ENCODE measurements at places on chromosomes 5 and 9.

DNA sequence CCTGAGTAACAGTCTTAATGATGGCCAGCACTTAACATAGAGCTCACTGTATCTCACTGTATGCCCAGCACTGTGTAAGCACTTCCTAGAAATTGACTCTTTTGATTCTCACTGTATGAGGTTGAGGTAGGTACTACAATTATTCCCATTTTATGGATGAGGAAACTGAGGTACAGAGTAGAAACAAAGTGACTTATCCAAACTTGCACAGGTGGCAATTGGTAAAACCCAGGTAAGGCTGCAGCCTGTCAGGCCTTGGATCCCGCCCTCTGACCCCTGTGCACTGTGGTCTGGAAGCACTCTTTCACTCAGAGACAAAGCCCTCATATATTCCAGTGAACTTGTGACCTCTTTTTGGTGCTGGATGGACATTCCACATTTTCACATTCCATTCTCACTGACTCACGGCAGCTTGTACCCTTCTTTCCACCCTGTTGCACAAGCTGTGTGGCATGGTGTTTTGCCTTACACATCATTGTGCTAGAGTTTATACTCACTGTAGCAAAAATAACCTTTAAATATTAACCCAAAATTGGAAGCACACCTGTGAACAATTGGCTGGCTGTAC lies 21.7 kb downstream of the ANKRD55 start:
- no peak for DNase-seq

DNA sequence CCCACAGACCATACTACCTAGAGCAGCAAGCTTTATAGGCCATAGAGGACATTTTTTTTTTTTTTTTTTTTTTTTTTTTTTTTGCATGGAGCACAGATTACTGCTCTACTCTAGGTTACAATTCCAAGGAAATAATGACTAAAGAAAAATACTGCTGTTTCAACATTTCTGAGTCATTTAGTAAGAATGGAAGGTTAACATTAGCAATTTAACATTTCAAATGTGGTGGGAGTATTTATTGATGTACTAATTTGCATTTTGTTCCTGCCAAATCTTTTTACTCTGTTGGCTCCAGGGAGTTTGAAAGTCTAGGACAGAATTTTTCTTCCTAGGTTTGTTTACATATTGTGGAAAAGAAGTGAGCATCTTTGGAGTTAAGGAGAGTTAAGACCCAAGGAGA lies 142.1 kb upstream of the CCDC152 start:
- DNase-seq = no peak

- no peak for DNase-seq
Observed at GRCh38 chr5:20032896-20033295, 44.9 kb upstream of the CDH18 start.

DNA sequence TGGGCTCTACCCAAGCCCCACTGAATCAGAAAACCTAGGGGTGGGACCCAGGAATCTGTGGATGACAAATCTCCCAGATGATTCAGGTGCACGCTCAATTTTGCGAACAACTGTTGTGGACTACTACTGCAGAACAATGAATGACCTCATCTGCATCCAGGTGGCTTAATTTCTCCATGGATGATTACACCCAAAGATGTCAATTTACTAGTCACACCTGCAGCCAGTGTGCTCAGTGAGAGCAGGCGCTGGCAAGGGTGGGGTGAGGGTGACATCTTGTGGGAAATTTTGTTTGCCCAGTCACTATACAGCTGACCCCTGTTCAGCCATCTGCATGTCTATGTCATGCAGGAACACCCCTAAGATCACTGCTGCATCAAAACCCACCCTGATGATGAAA lies 118.2 kb downstream of the ENTREP1 start:
- DNase-seq = no peak

Data from CD14-positive monocyte (primary cell).